ENCODE measurements at places on chromosomes 5 and 9.

DNA sequence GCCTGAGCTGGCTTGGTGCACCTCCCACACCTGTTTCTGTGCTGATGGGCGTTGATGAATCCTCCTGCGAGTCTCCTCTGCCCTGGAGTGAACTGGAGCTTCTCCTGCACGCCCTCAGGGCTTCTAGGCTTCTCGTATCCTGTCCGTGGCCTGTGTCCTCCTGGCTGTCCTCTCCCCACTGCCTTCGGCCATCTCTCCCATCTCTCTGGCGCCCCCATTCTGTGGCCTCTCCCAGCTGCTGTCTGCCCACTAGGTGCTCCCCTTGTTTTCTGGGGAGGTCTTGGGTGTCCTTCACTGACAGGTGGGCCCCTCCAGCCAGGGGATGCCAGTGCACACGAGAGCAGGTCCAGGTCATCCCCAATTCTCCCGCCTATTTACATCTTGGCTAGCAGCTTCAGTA is 28.8 kb downstream of the AHRR start:
- DNase-seq = peak; percentile 41

DNA sequence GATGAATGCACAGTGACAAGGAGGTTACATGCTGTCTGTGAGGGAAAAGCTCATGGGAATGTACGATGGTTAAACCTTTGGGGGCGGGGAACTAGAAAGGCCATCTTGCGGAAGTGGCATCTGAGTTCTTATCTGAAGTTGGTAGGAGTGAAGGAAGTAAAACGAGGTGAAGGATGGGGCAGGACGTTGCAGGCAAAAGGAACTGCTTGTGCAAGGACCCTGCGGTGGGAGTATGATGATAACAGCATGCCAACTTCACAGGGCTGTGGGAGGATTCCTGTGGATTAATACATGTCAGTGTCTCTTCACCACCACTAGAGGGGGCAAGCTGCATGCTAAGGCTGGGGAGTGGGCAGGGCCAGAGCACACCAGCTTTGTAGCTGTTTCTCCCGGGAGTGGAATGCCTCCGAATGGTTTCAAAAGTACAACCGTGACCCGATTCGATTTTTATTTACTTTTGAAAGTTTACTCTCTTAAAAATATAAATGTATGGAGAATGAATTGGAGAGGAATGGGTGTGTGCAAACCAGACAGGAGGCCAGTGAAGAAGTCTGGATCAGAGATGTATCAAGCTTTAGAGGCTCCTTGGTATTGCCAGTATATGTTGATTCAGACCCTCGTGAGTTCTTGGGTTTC is 62.5 kb downstream of the CYFIP2 start:
- DNase-seq = peak; percentile 95

DNA sequence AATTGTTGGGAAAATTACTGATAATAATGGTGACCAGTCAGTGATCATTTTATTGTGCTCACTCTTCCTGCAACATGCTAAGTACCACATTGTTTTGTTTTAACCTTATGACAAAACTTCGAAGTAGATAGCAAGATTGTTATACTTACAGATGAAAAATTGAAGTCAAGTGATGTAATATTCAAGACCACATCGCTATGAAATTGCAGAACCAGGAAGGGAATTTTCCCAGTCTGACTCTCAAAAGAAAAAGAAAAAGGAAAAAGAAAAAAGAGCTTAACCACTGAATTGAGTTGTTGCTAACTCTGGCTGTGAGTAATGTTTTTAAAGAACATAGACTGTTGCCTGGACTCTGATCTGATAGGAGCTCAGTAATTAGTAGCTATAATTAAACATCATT is 170.6 kb upstream of the HAPLN1 start:
- no peak for DNase-seq

DNA sequence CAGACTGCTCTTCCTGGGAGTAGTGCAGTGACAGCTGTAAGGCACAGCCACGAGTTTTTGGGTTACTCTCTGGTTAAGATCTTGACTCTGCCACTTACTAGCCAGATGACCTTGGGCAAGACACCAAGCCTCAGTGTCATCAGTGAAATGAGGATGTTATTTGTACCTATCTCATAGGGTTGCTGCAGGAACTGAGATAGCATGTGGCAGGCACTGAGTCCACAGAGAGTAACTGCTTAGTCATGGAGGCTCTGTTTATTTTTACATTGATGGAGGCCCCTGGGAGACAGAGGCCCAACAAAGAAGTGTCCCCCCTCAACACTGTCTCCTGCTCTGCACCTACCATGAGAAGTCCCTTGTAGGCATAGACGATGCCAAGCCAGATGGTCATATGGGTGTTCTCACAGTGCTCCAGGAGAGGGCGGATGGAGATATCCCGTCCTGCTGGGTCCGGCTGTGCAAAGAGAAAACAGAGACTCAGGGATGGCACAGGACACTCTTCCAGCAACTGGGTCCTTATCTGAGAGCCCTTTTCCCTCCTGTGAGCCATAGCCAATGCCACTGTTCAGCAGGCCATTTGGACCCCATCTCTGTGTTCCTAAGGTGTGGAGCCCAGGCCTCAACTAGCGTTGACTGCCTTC is 55.4 kb upstream of the TBC1D2 start:
- peak; percentile 16 for DNase-seq

DNA sequence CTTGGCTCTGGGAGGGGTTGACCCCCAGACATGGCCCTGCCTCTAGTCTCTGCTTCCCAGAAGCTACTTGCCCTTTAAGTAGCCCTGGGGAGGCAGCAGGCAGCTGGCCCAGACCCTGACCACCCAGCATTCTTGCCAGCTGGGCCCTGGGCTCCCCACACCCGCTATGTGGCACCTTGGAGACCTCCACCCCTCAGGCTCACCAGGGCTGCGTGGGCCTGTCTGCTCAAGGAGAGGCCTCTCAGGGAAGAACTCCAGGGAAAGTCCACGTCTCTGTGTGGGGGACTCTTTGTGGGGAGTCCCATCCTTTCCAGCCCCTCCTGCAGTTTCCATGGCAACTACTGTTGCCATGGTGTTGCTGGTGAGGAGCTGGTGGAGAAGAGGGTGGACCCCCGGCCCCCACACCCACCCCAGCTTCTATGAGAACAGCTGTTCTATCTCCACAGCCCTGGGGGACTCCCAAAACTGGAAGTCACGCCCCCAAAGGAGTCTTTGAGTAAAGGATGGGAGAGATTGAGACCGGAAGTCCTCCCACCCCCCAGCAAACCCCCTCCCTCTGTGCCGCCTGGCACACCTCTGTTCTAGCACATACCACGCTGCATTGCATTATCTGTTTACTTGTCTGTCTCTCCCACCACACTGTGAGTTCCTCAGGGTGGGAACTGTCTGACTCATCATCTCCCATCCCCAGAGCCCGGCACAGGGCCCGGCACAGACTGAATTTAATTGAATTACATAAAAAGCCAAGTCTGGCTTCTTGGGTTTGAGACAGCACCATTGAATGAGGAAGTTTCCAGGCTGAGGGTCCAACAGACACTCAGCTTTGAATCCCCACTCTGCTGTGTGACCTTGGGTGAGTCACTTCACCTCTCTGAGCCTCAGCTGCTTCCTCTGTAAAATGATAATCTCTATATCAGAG is 12.6 kb downstream of the DNM1 start:
- peak; percentile 80 for DNase-seq

- DNase-seq = no peak
Observed at GRCh38 chr9:38355115-38355514, 37.4 kb upstream of the ALDH1B1 start.

DNA sequence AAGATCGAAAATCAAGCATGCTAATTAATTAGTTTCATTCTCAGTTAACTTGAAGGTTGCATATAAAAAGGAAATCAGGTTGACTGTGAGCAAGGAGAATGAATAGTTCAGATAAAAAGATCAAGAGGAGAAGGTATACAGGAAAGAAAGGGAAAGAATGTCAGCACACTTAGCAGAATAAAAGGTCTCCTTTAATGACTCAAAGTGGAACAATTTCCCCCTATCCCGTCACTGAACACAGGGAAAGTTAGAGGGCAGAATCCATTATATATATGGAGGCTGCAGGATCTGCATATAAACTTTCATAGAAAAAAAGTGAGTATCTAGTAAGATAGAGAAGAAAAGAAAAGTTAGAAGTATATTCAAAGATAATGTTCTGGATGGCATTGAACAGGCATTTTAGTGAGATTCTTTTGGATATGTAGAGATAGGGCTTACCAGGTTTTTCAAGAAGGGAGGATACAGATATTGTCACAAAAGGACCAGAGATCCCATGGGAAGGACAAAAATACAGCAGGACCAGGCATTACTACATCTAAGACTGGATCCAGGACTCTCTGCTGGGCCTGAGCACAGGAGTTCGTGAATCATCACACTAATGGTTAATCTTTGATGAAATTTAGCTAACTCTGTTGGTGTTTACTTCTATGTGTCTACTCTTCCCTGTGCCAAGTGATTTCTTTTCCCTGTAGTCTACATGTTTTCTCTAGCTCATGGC is 988.2 kb upstream of the ARRDC3 start:
- no peak for DNase-seq

- DNase-seq = no peak
Observed at GRCh38 chr5:54220230-54221040, 89.9 kb downstream of the ARL15 start.

- DNase-seq = no peak
Observed at GRCh38 chr5:150299571-150300327, 3.0 kb downstream of the ARSI start.

GRCh38 chr9:89079391-89079790 is 88.1 kb downstream of the S1PR3 start:
- DNase-seq = no peak

GRCh38 chr9:21154018-21154608 is 12.3 kb downstream of the IFNA21 start:
- DNase-seq = peak; percentile 91

GRCh38 chr9:20041697-20042081 is 252.9 kb upstream of the SLC24A2 start:
- DNase-seq = no peak

GRCh38 chr5:157148734-157149615 is 6.3 kb upstream of the MED7 start:
- peak; percentile 70 for DNase-seq

DNA sequence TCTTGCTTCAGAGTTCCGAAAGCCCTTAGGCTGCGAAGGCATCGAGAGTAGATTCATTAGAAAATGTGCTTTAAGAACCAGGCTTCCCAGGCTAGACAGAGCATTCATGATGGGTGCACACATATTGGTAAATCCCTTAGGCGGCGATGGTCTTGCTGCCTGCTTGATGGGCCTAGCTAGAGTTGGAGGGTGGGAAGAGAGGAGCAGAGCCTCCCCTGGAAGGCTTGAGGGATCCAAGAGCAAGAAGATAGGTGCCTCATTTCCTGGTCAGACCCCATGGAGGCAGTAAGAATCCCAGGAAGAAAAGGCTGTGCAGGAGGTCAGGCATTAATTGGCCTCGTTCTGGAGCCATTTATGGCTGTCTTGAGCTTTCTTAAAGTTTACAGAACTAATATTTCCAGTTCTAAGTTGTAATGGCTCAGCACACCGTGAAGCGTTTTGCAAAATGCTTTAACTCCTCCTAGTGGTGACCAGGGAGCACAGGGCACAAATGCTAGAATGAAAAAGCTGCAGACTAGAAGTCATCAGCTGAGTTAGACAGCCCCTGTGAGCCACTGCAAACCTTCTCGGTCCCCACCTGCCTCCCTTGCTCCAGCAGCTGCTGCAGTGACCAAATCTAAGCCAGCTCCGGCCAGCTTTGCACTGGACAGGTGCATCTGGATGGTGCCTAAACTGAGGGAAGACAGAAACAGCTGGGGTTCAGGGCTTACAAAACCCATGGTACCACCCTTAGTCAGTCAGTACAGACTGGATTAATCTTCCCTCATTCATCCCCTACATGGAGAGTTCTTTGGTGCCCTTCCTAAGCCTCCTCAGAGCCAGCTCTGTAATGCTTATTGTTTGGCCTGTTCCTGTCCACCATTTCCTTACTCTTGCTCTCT is 14.7 kb downstream of the SLC45A2 start:
- DNase-seq = peak; percentile 49

- no peak for DNase-seq
Observed at GRCh38 chr5:171453056-171453725, 33.7 kb downstream of the FGF18 start.

DNA sequence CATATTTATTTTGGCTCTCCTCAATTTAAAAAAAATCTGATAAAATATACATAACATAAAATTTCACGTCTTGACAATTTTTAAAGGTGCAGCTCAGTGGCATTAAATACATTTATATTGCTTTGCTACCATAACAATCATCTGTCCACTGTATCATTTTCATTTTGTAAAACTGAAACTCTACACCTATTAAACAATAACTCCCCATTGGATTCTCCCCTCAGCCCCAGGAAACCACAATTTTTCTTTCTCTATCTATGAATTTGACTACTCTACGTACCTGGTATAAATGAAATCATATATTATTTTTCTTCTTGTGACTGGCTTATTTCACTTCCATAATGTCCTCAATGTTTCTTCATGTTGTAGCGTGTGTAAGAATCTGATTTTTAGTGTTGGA is 563.5 kb downstream of the PRR16 start:
- no peak for DNase-seq

GRCh38 chr5:169973056-169973455 is 7.2 kb downstream of the INSYN2B start:
- no peak for DNase-seq

GRCh38 chr5:51977014-51977413 is 593.8 kb downstream of the ISL1 start:
- DNase-seq = no peak

DNA sequence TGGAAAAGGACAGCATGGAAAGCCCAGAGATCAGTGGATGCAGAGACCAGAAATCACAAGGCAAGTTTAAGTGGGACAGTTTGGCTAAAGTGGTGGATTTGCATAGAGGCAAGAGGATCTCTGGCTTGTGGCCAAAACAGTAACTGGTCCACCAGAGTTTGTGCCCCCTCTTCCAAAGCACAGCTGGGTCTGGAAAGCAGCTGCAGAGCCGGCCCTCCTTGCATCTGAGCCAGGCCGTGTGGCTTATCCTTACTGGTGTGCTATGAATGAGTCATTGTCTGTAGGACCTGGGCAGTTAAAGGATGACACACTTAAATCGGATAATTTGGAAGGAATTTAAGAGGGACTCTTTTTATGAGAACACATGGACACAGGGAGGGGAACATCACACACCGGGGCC is 146.6 kb downstream of the PIP5K1B start:
- DNase-seq = no peak

- no peak for DNase-seq
Observed at GRCh38 chr5:105413406-105413990, 1850.9 kb upstream of the NUDT12 start.

DNA sequence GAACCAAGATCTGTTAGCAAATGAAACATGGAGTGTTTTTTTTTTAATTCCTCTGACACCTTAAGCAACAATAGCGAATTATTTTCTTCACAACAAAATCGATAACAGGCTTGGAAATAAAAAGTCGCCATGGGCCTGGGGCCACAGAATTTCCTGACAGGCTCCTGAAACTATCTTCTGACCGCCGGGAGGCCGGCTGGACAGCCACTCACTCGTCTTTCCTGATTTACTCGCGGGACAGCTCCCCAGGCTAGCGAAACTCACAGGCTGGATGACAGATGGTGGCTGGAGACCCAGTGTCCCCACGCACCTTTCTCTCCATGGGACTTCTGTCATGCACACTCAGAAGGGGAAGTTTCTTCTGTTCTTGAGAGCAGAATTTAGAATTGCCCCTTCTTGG is 143.3 kb upstream of the IRX2 start:
- DNase-seq = no peak

- no peak for DNase-seq
Observed at GRCh38 chr5:144458216-144458615, 287.5 kb downstream of the KCTD16 start.
